ENCODE measurements at places on chromosomes 2 and 18. TPM values are rescaled to one million over a fixed set of nuclear protein-coding genes. Genes with fewer than 3 reads are reported as not detected.

Gene HOXD12
- not detected for total RNA-seq

Gene TMEM150A
- total RNA-seq: 14.5 TPM

Gene TDRD15
- total RNA-seq: not detected

Gene POTEI
- total RNA-seq: not detected

Gene DOK6
- not detected for total RNA-seq

Gene NCOA1
- 15.4 TPM for total RNA-seq

Gene ALPG
- not detected for total RNA-seq

Gene TUBA3E
- total RNA-seq: not detected

Gene DPY30
- total RNA-seq: 54.7 TPM

Gene ANKRD30BL
- not detected for total RNA-seq

Gene RBKS
- 9.9 TPM for total RNA-seq

Gene RTP5
- not detected for total RNA-seq

Gene NLRC4
- total RNA-seq: 0.27 TPM
